ENCODE measurements at places on chromosomes 5 and 9.
A peak's percentile ranks its signal among the peaks of the same experiment; 100 is the strongest.

- no peak for DNase-seq
Measured at GRCh38 chr9:113529336-113530009, 65.9 kb downstream of the RGS3 start.

- no peak for DNase-seq
Measured at GRCh38 chr5:91419136-91419535, 36.0 kb upstream of the ARRDC3 start.

DNA sequence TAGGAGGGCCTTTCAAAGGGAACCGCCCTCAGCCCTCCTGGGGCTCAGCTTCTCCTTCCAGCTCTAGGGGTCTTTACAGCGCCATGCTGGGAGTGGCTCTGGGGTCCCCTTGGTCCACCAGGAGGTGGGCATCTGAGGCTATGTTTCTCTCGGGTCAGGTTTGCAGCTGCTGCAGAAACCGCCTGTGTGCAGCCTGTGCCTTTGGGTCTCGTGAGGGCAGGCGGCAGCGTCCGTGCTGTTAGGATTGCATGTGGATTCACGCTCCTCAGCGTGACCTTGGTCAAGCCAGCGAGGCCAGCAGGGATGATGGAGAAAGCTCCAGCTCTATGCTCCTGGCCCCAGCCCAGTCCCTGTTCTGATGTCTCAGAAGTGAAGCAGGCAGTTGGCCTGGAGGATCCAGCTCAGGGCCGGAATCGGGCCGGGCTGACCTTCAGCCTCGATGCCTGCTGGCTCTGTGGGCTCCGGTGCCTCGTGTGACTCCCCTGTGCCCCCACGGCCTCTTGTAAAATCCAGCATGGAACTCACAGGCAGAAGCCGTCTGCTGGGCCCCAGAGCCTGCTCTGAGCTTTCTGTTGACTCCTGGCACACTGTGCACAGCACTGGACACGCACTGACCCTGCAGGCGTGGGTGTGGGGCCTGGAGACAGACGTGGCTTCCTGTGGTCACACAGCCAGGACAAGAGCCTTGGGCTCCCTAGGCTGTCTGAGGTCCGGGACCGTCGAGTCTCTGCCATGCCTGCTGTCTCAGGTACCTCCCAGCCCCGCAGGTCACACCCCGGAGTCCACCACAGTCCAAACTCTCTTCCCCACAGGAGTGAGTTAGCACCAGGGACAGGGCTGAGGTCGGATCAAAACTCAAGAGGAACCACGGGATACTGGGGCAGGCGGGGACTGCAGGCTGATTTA lies 54.3 kb downstream of the TRIP13 start:
- no peak for DNase-seq

GRCh38 chr9:110175275-110175968 lies 32.5 kb downstream of the C9orf152 start:
- no peak for DNase-seq

DNA sequence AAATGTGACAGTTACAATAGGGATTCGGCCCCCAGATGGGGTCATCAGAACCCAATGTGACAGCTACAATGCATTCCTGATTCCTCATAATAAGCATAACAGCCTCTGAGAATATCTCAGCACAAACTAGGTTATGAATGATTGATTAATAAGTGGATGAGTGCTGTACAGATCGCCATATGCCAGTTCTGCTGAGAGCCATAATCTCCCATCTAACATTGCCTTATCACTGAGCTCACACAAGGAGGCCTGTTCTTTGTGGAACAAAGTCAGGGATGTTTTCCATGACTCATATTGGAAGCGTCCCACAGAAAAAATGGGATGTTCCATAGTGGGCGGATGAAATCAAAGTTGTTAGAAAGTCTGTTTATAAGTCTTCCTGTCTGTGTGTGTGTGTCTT lies 89.6 kb downstream of the KIF4B start:
- peak; percentile 71 for DNase-seq

- no peak for DNase-seq
Measured at GRCh38 chr9:80435591-80435990, 863.8 kb downstream of the TLE4 start.

GRCh38 chr5:36370073-36370472 lies 68.4 kb upstream of the RANBP3L start:
- DNase-seq = no peak

GRCh38 chr5:67985686-67986387 lies 229.7 kb upstream of the PIK3R1 start:
- DNase-seq = no peak

DNA sequence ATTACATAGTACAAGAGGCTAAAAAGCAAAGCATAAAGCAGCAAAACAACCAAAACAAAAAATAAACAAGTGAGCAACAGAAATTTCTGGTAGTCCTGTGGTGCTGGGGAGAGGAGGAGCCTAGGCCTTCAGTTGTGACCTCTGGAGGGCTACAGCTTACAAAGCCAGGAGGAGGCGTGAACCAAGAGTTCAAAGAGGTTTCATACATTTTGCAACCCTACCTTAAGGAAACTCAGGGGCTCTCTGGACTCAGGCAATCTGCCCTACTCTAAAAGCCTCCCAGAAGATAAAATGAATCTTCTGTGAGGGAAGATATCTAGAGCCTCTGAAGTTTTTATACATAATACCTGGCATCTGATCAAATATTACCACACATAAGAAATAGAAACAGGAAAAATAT lies 187.4 kb downstream of the AGTPBP1 start:
- peak; percentile 23 for DNase-seq

DNA sequence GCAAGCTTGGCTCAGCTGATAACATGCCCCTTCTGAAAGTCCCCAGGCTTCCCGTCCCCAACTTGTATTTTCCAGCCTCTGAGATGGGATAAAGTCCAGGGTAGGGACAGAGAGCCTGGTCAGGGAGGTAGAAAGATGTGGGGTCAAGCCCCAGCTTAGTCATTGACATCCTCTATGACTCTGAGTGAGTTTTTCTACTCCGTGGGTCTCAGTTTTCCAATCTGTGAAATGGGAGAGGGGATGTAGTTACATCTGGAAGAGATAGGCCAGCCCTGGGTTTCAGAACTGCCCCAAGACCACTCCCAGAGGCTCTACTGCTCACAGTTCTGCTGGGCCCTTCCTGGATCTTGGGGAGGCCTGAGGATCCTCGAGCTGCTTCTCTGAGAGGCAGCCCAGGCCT lies 3.1 kb downstream of the GPRIN1 start:
- DNase-seq = no peak

- DNase-seq = no peak
Measured at GRCh38 chr5:167819406-167819805, 472.0 kb upstream of the WWC1 start.

DNA sequence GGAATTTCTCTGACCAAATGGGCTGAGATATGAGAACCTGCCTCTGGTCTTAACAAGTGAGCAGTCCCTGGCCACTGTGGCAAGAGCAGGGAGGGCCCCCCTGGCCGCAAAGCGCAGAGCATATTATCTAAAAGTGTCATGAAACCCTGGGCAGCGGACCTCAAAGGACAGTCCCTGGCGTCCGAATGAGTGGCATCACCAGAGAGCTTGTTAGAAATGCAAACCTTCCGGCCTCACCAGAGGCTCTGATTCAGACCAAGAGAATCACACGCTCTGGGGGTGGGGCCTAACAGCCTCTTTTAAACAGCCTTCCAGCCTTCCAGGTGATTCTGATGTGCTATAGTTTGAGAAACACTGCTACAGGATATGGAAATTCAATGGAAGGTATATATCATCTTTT lies 10.9 kb downstream of the PTPN3 start:
- no peak for DNase-seq

GRCh38 chr9:127132375-127132774 lies 9.9 kb upstream of the ANGPTL2 start:
- DNase-seq = no peak

- no peak for DNase-seq
Measured at GRCh38 chr9:132945186-132946130, 1.0 kb upstream of the TSC1 start.

DNA sequence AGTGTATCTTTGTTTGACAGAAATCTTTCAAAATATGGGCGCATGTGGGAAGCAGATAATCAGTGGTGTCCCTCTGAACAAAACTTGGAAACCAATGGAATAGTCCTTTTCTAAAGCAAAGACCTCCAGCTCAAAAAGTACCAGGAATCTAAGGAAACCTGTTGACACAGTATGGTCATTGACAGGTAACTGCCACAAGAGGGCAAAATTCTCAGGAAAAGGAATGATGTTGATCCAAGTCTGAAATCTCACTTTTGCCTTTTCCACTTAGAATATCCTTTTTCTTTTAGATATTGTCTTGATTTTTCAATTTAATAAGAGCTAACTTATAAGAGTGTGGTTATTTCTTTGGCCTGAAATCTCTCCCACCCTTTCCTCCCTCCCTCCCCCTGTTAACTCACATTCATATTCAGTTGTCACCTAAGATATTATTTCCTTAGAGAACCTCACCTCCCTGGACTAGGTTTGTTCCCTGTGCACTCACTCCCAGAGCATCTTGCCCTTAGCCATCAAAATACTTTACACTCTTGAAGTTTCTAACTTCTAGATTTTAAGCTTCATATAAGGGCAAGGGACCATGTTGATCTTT lies 59.0 kb upstream of the BARX1 start:
- peak; percentile 47 for DNase-seq

DNA sequence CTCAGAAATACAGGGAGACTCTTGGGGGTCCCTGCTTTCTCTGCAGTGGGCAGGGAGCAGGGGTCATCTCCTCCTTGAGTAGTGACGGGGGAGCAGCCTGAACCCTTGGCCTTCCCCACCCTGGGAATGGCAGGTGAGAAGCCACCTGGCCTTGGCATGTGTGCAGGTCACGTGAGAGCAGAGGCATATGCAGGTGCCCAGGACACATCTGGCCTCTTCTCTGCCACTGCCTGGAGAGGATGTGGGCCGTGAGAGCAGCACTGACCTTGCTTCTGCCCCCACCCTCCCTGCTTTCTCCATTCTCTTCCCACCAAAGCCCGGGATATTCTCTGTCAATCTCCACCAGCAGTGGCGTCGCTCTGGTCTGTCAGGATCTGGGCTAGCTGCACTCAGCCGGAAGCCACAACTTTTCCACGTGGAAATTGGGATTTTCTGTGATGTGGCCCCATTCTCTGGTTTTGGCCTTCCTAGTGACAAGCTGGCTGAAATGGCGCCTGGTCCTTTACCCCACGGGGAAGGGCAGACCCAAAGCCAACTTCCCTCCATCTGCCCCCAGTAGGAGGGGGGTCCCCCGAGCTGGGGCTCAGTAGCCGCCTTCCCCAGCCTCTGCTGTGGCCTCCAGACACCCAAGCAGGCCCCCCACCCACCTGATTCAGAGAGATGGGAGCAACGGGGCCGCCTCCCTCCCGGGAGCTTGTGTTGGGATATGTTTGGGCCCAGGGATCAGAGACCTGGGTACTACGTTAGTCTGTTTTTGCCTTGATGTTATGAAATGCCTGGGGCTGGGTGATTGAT lies 70.4 kb upstream of the FCN1 start:
- DNase-seq = no peak

- DNase-seq = peak; percentile 21
Measured at GRCh38 chr9:94656200-94656599, 16.9 kb upstream of the FBP1 start.

GRCh38 chr5:35333366-35333765 lies 103.1 kb upstream of the PRLR start:
- no peak for DNase-seq

GRCh38 chr9:72674961-72675360 lies 153.6 kb downstream of the TMC1 start:
- DNase-seq = no peak

DNA sequence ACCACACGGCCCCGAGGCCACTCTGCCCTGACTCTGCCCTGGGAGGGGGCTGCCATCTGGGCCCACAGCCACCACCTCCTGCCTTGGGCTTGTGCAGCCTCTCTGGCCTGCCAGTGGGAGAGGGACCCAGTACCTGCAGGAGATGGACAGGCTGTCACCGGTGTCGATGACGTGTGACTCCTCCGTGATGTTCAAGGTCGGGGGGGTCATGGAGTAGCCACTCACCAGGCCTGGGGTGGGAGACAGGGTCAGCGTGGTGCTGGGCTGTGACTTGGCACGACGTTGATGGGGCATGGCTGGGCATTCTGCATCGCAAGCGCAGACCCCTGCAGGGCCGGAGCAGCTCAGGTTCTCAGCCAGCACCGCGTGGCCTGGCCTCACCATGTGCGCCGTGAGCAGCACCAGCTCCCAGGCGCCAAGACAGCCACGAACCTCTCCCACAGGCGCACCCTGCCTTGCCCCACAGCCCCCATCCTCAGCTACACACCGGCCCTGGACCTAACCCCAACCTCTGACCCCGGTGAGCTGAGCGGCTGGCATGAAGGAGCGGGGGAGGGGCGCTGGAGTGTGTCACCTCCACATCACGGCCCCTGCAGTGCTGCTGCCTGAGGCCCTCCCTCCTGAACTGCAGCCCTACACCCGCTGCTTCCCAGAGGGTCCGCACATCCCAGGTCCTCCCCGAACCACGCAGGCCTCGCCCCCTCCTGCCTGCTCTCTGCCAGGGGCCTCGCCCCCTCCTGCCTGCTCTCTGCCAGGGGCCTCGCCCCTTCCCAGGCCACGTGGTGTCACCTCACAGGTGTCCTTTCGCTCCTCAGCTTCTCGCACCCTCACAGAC lies 17.6 kb downstream of the FLT4 start:
- DNase-seq = no peak

Data from amniotic epithelial cell (primary cell).